Activated CD4-positive, alpha-beta T cell treated with anti-CD3 and anti-CD28 coated beads for 48 hours (primary cell): ENCODE measurements at places on chromosomes 2 and 18.
A peak's percentile ranks its signal among the peaks of the same experiment; 100 is the strongest.

DNA sequence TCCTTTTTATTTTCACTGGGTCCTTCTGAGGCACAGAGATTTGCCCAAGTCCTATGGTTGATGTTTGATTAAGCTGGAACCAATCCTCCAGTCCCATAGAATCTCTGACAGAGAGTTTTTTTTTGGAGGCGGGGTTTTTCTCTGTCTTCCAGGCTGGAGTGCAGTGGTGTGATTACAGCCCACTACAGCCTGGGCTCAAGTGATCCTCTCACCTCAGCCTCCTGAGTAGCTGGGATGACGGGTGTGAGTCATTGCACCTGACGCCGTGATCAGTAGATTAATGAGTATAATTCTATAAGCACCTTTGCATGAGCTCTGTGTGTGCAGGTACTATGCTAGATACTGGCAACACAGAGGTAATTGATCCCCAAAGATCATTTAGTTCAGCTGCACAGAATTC, 15.3 kb upstream of the TRPM8 start:
- DNase-seq, result no peak

- DNase-seq, result no peak
Observed at GRCh38 chr2:206323486-206323885, 49.0 kb downstream of the ZDBF2 start.

- DNase-seq, result no peak
Observed at GRCh38 chr18:28185121-28185520, 8.2 kb upstream of the CDH2 start.

DNA sequence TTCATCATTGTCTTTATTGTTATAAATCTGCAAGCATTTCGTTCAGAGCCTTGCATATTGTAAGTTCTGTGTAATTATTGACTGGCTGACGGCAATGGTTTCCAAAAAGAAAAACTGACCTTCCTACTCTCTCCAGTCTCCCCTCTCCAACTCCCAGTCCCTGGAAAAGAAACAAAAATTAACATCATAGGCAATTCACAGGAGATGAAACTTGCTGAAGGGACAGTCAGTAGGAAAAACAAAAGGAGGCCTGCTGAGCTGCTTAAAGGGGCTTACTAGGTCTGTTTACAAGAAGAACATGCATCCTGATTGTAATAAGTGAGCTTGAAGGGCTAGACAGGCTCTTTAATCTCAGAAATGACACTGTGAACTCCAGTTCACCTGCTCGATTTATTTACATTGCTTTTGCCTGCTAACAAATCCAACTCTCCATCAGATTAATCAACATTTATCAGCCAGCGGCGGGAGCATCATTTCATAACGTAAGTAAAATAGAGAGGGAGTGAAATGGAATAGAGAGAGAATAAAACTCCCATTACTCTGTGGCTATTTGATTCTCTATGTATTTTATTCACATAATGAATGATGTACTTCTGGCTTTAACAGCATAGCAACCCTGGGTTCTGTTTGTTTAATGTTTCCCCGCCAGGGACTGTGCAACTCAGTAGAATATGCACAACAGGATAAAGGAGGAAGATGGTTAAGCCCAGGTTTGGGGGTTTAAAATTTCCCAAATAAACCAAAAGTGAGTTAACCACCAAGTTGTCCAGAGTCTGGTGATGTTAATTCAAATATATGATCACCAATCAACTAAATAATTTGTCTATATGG, 256.7 kb upstream of the SETBP1 start:
- no peak for DNase-seq

DNA sequence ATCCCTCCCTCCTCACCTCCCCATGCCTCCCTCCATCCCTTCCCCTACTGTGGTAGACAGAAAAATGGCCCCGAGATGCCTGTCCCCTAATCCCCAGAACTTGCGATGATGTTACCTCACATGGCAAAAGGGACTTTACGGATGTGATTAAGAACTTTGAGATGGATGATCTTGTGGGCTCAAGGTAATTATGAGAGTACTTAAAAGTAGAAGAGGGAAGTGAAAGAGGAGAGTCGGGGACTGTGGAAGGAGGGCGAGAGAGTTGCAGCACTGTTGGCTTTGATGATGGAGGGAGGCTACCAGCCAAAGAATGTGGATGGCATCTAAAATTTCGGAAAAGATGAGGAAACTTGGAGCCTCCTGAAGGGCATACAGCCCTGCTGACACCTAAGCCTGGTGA, 66.5 kb downstream of the AGAP1 start:
- no peak for DNase-seq

DNA sequence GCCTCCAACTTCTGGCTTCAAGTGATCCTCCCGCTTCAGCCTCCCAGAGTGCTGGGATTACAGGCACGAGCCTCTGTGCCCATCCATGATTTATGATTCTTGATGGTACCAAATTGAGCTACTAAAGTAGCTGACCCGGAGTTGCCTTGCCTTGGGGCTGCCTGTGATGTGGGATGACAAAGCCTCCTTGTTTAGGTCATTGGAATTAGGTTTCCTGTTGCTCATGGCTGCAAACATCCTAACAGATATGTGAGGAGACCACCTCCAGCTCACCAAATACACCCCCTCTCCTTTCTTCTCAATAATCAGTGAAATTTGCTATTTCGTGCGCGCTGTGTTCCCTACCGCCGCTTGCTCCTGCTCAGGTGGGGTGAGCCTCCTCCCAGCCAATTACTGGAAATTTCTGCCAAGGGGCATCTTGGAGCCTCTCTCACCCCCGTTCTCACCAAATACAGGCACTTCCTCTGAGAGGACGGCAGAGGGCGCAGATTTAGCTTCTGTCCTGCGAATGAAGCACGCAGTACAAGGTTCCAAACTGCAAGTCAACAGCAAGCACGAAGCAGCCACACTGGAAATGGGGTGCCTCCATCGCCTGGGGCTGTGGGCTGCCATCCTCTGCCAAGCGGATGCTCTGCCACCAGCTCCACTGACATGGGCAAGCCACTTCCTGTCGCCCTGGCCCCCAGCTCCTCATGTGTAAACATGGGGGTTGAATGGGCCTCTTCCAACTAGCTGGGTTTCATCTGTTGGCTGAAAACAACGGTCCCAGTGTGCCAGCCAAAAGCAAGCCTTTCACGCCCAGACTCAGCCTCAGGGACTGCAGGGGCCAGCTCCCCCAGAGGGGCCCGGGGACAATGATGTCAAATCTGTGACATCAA, 71.7 kb downstream of the NCAPH start:
- peak; percentile 76 for DNase-seq

- no peak for DNase-seq
Observed at GRCh38 chr2:71789556-71790204, 336.3 kb downstream of the DYSF start.

DNA sequence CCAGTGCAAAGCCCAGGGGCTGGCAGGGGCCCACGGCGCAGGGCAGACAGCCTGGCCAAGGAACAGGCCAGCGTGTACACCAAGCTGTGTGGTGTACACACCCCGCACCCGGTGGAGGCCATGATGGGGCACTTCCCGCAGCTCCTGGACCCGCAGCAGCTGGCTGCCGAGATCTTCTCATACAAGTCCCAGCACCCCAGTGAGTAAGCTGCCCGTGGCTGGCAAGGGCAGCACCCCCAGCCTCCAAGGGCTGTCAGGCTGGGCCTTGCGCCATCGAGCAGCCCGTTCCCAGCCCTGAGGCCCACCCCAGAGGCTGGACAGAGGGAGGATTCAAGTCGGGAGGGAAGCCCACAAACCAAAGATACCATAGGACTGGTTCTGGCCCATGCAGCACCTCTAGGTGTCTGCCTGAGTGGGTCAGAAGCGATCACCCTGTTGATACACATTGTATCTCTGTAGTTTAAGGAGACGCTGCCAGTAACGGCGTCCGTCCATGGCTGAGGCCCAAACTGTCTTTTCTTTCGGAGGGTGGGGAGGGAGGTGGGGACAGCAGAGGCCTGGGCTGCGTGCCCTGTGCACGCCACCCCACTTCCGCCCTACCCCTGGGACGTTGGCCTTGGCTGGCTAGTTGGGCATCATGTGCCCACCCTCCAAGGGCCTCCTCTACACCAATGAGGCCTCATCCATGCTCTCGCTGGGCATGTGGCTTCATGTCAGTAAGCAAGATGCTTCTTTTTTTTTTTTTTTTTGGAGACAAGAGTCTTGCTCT, 16.8 kb upstream of the MTERF4 start:
- DNase-seq, result no peak

GRCh38 chr2:175001566-175001965, 3.6 kb downstream of the CHN1 start:
- DNase-seq, result no peak

DNA sequence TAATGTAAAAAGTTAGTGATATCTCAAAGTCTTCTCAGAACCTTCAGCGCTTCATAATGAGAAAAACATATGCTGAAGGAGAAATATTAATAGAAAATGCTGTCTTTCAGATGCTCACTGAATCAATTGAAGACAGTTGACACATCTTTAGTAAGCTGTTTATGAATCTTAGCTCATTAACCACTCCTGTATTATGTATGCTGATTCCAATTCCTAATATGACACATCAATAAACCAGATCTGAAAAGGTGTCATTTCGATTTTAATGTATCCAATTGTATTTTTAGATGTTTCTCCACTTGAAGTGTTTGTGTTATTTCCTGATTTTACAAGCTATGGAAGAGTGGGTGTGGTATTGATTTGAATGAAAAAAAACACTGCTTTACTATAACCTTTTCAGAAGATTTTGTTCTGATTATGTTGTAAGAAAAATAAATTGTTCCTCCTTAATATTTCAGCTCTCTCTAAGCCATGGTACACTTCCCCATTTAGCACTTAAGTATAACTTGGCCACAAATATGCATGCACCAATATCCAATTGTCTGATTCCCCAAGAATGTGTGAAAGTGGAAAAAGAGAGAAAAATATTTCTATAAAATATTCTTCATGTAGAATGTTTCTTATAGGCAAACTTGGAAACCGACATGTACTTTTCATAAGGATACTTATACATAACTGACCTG, 569.8 kb downstream of the ARHGAP15 start:
- DNase-seq, result no peak

DNA sequence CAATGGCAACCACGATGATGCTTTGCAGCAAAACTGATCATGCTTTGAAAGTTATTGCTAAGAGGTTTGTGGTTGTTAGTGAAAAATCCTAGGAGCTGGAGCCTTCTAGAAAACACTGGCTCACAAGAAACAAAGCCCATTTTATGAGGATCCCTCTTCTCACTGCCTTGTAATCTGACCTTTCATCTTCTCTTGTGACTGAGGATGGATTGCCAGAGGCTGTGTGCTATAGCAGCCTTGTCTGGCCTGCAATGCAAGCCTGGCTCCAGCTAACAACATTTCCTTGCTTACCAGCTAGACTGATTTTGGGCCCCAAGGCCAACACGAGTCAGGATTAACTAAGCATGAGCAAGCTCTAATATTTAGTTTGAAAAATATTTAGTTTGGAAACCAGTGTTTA, 13.1 kb downstream of the PIEZO2 start:
- DNase-seq, result no peak

GRCh38 chr2:86035376-86035882, 70.3 kb downstream of the POLR1A start:
- no peak for DNase-seq

DNA sequence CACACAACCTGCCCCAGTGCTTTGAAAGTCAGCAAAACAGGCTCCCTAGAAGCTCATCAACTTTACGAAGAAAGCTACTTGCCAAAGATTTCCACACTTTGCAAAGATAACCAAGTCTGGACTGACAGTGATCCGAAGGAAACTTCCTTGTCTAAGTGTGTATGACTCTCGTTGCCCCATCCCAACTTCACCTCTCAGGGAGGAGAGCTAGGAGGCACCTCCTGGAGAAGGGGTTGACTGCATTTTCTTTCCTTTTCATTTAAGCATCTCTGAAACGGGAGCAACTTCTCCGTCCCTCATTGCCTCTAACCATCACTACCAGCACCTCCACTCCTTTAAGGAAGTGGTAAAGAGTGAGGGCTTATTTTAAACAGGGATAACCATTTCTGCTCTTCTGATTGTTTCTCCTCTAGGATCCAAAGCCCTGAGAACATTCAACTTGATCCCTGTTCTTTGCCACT, 7.0 kb downstream of the ZEB2 start:
- no peak for DNase-seq

- no peak for DNase-seq
Observed at GRCh38 chr2:114488841-114489530, 46.5 kb downstream of the DPP10 start.

DNA sequence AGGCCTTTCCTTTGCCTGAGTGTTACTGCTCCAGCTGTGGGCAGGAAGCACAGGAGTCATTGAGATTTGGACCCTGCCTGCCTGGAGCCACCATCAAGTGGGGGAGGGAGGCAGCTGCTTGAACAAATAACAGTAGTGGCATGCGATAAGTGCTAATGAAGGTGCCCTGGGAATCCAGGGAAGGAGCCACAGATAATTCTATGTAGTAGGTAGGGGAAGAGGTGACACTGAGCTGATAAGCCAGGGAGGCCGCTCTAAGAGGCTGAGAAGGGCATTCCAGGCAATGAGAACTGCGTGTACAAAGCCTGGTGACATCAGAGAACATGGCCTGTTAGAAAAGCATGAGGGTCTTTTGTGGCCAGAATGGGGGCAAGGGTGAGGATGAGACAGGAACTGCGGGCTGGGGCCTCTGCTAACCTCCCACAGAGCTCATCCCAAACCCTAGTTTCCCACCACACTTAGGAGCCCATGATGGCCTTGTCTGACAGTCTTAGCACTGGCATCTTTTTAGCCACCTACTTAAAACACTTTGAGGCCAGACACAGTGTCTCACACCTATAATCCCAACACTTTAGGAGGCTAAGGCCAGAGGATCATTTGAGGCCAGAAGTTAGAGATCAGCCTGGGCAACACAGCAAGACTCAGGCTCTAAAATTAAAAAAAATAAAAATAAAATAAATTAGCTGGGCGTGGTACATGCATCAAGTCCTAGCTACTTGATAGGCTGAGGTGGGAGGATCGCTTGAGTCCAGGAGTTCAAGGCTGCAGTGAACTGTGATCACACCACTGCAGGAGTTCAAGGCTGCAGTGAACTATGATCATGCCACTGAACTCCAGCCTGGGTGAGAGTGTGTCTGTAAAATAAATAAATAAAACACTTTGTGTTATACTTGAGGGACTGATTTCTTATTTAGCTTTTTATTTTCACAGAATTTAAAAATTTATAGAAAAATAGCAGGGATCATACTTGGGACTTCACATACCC, 58.9 kb downstream of the TET3 start:
- DNase-seq, result no peak

DNA sequence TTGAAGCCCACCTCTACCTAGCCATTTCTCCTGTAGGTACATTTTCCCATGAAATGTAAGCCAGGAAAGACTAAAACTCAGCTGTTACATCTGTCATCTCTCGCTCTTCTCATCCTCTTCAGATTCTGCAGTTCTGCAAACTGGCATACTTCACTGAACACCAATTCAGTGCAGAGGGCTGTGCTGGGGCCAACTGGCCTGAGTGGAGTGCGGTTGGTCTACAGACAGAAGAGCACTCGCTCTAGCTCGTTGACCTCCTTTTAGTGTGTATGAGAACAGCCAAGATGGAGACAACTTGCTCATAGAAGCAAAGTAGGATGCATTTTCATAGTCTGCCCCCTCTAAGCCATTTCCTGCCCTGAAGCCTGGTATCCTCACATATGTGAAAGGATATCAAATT, 862.6 kb downstream of the BCL11A start:
- DNase-seq, result no peak

DNA sequence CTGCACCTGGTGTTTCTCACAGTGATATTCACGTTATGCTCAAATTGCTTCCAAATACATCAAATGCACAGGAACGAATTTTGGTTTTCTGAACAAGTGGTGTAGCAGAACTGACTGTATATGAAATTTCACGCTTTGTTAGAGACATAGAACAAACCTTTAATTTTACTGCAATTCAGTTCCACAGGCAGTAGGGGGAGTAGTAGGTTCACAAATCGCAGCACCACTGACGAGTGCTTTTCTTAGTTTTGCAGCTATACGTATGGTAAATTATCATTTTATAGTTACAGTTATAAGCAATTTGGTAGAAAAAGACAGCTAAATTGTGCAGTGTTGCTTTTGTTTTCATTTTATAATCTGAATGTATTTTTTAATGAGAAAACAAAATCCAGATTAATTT, 113.3 kb downstream of the KIAA1328 start:
- peak; percentile 4 for DNase-seq
